ENCODE measurements at places on chromosomes 4 and X. TPM values are rescaled to one million over a fixed set of nuclear protein-coding genes. Genes with fewer than 3 reads are reported as not detected.

The PDLIM3 gene
- not detected for polyA plus RNA-seq

The DKK2 gene
- 0.08 TPM for polyA plus RNA-seq

The TCP11X2 gene
- polyA plus RNA-seq, result not detected

DNA sequence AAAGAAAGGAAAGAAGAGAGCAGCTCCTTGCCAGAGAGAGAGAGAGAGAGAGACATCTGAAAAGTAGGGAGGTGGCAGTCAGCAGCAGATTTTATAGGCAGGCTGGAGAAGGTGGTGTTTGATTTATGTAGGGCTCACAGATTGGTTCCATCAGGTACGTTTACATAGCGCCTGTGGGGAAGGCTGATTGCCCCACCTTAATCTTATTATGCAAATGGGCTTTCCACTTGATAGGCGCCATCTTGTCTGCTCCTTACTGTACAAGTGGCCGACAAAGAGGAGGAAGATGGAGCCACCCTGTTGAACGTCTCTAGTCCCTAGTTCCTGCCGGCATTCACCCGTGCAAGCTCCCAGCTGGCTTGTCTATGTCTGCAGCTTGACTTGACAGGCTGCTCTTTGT, 49.1 kb upstream of the DHRSX start:
- no peak for DNase-seq
